Uterine smooth muscle cell (primary cell): ENCODE measurements at places on chromosomes 13 and 19. TPM values are rescaled to one million over a fixed set of nuclear protein-coding genes. Genes with fewer than 3 reads are reported as not detected.

The COX7A1 gene
- 4.5 and 12.9 TPM in 2 replicates for total RNA-seq

The MISP gene
- 0.12 TPM in 1 of 2 replicates, not detected in the other for total RNA-seq

The ZNF20 gene
- total RNA-seq: 5.2 and 7.4 TPM in 2 replicates

The SERTAD1 gene
- total RNA-seq: 21.4 and 23.4 TPM in 2 replicates

The ZNF628 gene
- 1.5 and 1.9 TPM in 2 replicates for total RNA-seq

The PALM gene
- total RNA-seq: 2.1 and 3.5 TPM in 2 replicates

The GJB6 gene
- not detected in 2 replicates for total RNA-seq

The ZNF560 gene
- 0.11 and 0.75 TPM in 2 replicates for total RNA-seq
